Calu3 (cell line): ENCODE measurements at places on chromosomes 4 and X. TPM values are rescaled to one million over a fixed set of nuclear protein-coding genes. Genes with fewer than 3 reads are reported as not detected.

Gene USP9X
- total RNA-seq = 87.5 and 89.2 TPM in 2 replicates

DNA sequence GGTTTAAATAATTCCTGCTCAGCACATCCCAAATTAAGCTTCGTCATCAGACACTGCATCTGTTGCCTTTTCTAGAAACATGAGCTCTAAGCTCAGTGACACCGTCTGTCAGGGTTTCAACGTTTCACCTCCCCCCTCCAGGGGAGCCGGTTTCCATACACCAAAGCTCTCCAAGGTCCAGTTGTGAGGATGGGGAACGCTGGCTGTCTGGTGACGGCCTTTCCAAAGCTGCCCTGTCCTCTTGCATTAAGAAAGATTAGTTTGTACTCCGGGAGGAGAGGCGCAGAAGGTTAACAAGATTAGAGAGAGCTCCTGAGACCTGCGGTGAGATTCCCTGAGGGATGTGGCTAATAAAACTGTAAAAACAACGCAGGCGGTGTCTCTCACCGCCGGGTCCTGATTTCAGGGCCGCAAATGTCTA lies 43.2 kb downstream of the ASMT start:
- no peak overlapping the region for H3K4me3 ChIP-seq
- no peak overlapping the region for H3K27ac ChIP-seq
- no peaks in the 10 kb centered on the region for H3K36me3 ChIP-seq
- no peaks in the 10 kb centered on the region for H3K27me3 ChIP-seq
- DNase-seq = no peak

GRCh38 chr4:171846232-171846631 lies 33.0 kb downstream of the GALNTL6 start:
- no peaks in the 10 kb centered on the region for H3K36me3 ChIP-seq
- H3K4me1 ChIP-seq = no peaks in the 10 kb centered on the region
- no peak overlapping the region for H3K4me3 ChIP-seq
- DNase-seq = peak; percentile 69

DNA sequence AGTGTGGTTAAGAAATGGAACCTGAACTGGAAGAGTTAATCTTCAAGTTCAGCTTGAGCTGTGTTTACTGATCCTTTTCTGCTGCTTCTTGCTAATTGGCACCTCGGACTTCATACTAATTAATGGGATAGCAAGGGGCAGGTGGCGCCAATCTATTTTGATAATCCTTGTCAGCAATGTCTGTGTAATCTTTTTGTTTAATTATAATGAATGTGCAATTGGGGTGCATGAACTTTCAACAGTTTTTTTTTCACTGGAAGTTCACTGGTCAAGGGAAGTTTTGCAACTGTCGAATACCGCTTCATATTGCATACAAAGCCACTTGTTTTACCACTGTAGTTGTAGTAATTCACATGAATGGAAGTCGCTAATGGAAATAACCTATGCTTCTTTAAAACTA lies 261.0 kb downstream of the BMPR1B start:
- no peak for DNase-seq
- no peak overlapping the region for H3K4me3 ChIP-seq
- H3K4me1 ChIP-seq = peaks cover 21% of the 10 kb centered on the region
- no peak overlapping the region for H3K27ac ChIP-seq

DNA sequence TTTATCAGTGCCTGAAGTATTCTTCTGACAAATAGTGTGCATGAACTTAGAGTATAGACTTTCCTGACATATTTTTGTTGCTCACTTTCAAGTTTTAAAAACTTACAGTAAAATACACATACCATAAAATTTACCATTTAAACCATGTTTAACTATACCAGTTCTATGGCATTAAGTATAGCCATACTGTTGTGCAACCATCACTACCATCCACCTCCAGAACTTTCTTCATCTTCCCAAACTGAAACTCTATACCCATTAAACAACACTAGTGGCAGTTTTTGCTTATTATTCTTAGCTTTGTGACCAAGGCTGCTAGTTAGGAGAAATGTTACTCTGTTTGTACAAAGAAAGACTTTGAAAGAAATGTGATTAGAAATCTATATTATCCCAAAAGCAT lies 25.8 kb downstream of the ATP7A start:
- H3K27me3 ChIP-seq = no peaks in the 10 kb centered on the region
- H3K4me1 ChIP-seq = peaks cover 19% of the 10 kb centered on the region
- DNase-seq = no peak

GRCh38 chr4:102675141-102675540 lies 85.6 kb downstream of the MANBA start:
- no peaks in the 10 kb centered on the region for H3K36me3 ChIP-seq
- no peak overlapping the region for H3K4me3 ChIP-seq
- no peak overlapping the region for H3K27ac ChIP-seq
- H3K4me1 ChIP-seq = no peaks in the 10 kb centered on the region

DNA sequence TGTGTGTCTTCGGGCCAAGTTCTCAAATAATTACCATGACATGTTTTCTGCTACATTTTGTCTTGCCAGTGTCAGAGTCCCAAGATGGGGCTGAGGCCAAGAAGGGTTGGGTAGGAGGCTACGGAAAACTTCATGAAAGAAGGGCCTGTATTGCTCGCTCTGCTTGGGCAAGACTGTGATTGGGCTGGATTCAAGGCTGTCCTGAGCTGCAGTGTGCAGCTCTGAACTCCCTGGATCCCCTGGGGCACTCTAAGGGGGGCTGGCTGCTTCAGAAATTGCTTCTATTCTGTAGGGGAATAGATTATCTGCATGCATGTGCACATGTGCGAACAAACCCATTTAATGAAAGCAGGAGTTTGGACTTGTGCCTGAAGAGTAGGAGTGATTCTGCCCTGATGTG lies 13.6 kb downstream of the TSPAN6 start:
- no peak for DNase-seq
- H3K27me3 ChIP-seq = no peaks in the 10 kb centered on the region
- H3K4me1 ChIP-seq = no peaks in the 10 kb centered on the region
- H3K4me3 ChIP-seq = no peak overlapping the region

- H3K4me3 ChIP-seq = peak overlapping the region; percentile 26
- H3K27me3 ChIP-seq = peaks cover 47% of the 10 kb centered on the region
- no peaks in the 10 kb centered on the region for H3K36me3 ChIP-seq
These were observed 107.5 kb upstream of the RPL34 start for GRCh38 chr4:108512615-108513505.

DNA sequence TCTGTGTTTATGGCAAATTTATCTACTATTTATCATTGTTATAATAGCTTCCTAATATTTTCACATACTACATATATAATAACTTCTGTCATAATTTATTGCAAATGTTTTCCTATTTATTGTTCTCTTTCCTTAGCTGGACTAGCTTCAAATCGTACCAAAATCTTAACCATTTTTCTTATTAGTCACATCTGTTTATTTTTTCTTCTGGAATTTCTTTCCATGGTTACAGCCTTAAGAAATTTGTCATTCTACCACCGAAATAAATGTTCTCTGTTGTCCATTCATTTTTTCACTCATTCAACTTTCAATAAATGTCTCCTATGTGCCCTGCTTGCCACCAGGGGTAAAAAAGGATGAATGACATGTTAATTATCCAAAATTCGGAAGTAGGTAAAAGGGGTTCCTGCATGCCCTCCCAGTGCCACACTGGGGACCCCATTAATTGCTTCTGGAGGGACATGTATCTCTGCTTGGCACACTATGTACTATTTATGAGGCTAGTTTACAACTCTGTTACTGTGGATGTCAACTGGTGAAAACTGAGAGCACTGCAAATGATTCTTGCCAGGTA lies 182.1 kb downstream of the SH3KBP1 start:
- no peaks in the 10 kb centered on the region for H3K27me3 ChIP-seq
- DNase-seq = no peak
- H3K36me3 ChIP-seq = no peaks in the 10 kb centered on the region
